Tongue (tissue), 3 donors: ENCODE measurements at places on chromosomes 12 and 14.

GRCh38 chr12:27277846-27278260, 33.8 kb downstream of the STK38L start:
- DNase-seq: peak; percentile 34

DNA sequence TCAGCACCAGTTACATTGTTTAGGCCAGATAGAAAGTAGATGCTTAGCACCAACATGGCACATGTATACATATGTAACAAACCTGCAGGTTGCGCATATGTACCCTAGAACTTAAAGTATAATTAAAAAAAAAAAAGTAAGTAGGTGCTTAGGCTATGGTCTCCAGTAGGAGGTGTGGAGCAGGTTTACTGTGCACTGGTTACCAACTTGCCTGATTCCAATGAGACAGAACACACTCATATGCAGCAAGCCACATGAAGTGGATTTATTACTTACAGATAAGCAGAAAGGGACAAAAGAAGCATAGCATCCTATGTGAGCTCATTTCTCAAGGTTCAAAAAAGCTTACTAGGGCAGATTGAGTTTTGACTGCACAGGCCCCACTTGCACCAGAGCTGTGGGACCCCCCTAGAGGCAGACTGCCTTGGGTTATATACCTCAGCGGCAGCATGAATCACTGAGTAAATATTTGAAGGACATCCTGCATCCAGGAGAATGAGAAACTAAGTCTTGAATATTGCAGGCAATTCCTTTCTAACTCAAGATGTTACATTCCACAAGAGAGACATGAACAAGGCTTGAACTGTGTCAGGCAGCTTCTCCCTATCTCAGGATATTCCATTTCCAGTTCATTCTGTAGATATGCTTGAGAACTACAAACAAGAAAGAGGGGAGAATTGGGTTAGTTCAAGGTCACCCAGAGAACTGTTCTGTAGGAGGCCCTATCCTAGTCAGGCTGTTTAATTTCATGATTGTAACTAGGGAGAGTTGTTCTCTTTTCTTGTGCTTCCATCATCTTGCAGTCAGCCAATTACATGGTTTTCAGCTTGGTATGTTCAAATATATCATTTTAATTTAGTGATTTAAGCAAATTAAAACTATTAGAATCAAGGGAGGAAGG, 30.1 kb downstream of the LRFN5 start:
- no peak for DNase-seq

GRCh38 chr12:56880125-56880992, 53.8 kb downstream of the SDR9C7 start:
- no peak for DNase-seq

DNA sequence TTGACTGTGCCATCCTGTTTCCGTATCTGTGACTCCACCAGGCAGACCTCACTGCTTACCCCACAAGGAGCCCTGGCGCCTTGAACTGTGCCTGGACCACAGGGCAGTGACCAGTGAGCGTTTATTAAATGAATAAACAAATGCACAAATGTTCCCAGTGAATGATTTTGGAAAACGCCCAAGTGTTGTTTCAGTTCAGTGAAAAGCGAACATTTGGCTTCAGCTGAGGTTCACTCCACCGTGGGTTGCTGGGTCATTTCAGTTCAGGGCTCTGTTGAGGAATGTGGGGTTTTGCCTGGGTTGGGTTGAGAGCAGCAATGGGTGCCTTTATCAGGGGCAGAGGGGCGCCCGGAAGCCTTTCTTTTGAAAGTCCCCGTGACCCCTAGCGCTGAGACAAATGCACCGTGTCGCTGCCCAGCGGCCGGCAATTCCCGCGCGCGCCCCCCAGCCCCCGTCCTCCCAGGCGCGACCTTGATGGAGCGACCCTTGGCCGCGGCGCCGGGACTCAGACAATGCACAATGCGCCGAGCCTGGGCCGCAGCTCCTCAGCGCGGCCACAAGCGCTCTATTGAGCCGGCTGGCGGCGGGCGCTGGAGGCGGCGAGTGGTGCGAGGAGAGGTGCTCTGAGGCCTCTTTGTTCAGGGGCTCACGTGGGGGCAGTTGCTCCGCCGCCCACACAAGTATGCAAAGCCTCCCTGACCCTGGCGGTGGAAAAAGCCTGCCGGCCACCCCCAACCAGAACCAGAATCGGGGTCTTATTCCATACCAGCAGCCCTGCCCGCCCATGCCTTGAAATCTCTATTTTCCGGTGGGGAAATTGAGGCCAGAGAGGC, 40.5 kb upstream of the CLMN start:
- peak; percentile 41 for DNase-seq

DNA sequence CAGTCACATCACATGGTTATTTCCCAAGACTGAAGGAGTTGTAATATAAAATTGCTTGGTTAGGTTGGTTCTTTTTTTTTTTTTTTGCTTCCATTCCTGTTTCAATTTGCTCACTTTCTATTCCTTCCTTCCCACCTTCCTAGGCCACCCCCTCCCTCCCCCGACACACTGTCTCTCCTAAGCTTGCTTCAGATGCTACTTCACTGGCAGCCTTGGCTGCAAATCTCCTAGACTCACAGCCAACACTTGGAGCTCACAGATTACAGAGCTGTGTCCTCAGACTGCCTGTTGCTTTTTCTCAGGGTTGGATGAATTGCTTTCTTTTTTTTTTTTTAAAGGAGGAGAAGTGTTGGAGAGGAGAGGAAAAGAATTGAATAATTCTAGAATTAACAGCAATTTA, 77.3 kb upstream of the GRIN2B start:
- DNase-seq: no peak

DNA sequence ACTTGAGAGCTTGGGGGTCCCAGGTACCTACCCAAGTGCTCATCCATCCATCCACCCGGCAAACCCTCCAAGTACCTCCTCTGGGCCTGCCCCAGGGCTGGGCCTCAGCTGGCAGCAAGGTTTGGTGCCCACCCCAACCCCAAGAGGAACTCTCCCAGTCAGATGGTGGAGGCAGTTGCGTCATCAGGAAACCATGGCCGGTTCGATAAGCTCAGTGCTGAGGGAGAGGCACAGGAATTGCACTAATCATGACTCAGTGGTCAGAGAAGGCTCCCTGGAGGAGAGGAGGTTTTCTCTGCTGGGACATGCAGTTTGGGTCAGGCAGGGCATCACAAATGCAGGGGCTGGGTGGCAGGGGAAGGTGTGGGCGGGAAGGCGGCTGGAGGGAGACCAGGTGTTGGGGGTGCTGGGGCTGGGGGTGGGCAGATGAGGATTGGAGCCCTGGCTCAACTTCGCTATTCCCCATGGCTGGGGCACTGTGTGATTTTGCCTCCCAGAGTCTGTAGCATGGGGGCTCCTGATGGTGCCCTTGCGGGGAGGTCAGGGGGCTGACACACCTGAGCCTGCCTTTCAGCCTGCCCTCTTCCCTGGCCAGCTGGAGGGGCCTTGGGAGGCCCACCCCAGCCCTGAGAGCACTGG, 32.2 kb downstream of the SH2B3 start:
- DNase-seq: no peak

GRCh38 chr14:38290601-38291188, 34.8 kb upstream of the CLEC14A start:
- no peak for DNase-seq

GRCh38 chr12:20800160-20800559, 10.3 kb upstream of the SLCO1B3 start:
- DNase-seq: no peak

- DNase-seq: no peak
Measured at GRCh38 chr12:33222357-33222756, 217.3 kb downstream of the SYT10 start.

DNA sequence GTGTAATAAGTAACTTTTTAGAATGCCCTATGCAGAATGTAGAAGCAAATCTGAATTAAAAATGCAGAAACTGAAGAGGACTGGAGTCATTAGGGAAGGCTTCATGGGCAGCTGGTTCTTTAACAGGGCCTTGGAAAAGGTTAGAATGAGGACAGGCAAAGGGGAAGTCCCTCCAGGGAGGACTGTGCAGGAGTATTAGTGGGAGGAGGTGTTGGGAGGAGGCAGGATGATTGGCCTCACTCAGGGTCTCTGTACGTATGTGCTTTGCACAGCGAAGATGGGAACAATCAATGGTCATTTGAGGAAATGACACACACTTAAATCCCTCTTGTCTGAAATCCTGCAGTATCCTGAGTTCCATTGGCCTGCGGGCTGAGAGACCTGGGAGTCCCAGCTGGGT, 119.7 kb downstream of the PTCSC3 start:
- no peak for DNase-seq

GRCh38 chr14:76918256-76918781, 92.1 kb downstream of the LRRC74A start:
- DNase-seq: peak; percentile 94

- DNase-seq: no peak
Measured at GRCh38 chr14:56159066-56159465, 40.9 kb downstream of the PELI2 start.

DNA sequence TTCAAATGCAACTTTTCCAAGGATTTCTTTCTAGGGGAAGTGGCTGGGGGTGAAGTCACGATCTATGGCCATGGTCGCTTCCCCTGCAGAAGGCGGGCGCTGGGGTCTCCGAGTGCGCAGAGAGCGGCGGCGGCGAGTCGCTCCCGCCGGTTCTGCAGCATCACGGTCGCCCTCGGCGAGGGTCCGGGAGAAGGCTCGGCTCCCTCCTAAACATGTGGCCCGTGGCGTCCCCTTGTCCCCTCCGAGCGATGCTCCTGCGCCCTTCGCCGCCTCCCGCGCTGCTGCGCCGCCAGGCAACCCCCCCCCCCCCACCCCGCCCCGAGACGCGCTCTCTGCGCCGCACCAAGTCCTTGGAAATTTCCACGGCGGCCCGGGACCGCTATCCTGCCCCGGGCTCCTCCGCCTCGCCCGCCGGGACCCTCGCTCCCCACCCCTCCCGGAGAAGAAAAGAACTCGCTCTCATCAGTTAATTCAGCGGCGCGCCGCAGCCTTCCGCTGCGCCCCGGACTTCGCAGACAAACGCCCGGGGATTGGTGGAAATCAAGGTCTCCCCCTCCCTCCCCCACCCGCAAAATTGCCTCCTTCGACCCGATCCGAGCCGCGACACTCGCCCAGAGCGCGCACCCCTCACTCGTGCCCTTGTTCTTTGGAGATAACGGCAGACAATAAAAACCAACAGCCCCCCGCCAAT, at the start of gene ST8SIA1:
Gene ST8SIA1 (minus strand): TSS at position 298 of the 691 bp plus-strand sequence. CDS start 475 bp downstream, outside the sequence.
- peak; percentile 64 for DNase-seq

GRCh38 chr12:131363393-131363792, 347.5 kb upstream of the SFSWAP start:
- no peak for DNase-seq

DNA sequence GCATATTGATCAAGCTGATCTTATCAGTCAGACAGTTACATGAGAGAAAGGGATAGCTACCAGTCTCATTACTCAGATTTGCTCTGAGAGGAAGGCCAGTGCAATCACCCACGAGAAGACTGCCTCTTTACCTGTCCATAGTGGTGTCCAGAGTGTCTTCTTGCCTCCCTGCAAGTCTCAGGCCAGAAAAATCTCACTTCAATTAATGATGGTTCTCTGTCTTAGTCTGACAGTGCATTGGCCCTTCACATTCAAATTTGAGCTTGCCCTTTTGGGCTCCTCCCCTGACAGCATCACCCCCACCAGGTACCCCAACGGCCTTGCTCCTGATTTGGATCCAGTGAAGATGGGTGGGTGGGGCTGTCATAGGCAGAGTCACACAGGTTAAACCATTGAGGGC, at the start of gene AICDA:
Gene AICDA (minus strand): TSS at position 231 of the 400 bp plus-strand sequence. CDS start 92 bp downstream, at position 139.
- DNase-seq: no peak

GRCh38 chr14:67396381-67396970, 15.5 kb downstream of the PLEK2 start:
- no peak for DNase-seq

GRCh38 chr12:53486736-53487487, 12.3 kb downstream of the MAP3K12 start:
- DNase-seq: no peak

- DNase-seq: peak; percentile 80
Measured at GRCh38 chr12:21697904-21698630, 40.4 kb upstream of the LDHB start.

GRCh38 chr12:76636121-76636692, 76.6 kb upstream of the OSBPL8 start:
- no peak for DNase-seq

- no peak for DNase-seq
Measured at GRCh38 chr14:33280646-33281045, 342.0 kb downstream of the NPAS3 start.

- no peak for DNase-seq
Measured at GRCh38 chr14:38079268-38079667, 128.4 kb upstream of the SSTR1 start.

DNA sequence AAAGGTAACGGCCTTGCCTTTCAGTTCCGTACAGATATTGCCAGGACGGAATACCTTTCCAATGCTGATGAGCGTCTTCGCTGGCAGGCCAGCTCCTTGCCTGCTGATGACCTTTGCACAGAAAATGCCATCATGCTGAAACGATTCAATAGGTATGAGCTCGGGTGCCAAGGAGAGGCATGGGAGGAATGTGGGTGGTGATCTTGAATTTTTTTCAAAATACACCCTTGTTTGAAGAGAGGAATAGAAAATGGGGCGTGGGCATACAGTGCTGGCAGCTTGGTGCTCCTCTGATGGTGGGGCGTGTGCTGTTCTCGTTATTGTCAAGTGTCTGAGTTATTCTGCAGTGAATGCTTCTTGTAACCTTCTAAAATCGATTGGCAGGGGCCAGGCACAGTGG, 52.5 kb downstream of the HSP90AA1 start:
- no peak for DNase-seq

DNA sequence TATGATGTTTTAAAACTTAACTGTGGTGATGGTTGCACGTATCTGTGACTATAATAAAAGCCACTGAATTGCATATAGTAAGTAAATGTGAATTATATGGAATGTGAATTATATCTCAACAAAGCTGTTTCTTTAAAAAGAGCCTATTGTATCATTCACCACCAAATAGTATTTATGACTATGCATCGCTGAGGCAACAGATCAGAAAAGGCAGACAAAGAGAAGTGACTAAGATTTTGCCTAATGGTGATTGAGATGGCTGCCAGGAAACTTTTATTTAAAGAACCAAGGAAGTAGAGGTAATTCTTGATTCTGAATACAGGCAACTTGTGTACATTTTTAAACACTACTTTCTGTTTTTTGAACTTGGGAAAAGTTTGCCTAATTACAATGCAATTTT, 31.7 kb downstream of the DHRS7 start:
- DNase-seq: no peak

GRCh38 chr12:124876171-124876570, 12.5 kb upstream of the SCARB1 start:
- no peak for DNase-seq

DNA sequence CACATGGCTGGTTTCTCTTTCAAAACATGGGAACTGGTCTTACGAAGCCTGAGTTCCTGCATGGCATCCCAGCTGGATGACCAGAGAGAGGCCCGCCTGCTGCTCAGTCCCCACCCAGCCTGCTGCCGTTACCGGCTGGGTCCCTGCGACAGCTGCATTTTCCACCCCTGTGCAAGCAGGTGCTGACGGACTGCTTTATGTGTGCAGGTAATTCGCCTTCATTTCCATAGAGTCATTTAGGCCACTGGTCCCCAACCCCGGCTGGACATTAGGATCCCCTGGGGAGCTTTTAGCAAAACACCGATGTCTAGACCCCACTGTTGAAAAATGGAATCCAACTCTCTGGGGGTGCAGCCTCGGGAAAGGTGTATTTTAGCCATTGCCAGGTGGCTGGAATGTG, 51.9 kb downstream of the RBM19 start:
- DNase-seq: no peak
